Activated CD8-positive, alpha-beta T cell treated with anti-CD3 and anti-CD28 coated beads, Interleukin-2, amount 10 ng/mL, durations not matched to agents 7 days and 5 days (primary cell): ENCODE measurements at places on chromosomes 4 and X. TPM values are rescaled to one million over a fixed set of nuclear protein-coding genes. Genes with fewer than 3 reads are reported as not detected.

ARHGEF38 gene
- total RNA-seq, result not detected

SPIN2A gene
- 0.63 TPM for total RNA-seq

GRCh38 chr4:156558373-156559025 is 413.1 kb downstream of the PDGFC start:
- H3K36me3 ChIP-seq, result no peaks in the 10 kb centered on the region
- no peak overlapping the region for H3K27ac ChIP-seq
- no peaks in the 10 kb centered on the region for H3K4me1 ChIP-seq
- H3K4me3 ChIP-seq, result no peak overlapping the region
- DNase-seq, result no peak

DNA sequence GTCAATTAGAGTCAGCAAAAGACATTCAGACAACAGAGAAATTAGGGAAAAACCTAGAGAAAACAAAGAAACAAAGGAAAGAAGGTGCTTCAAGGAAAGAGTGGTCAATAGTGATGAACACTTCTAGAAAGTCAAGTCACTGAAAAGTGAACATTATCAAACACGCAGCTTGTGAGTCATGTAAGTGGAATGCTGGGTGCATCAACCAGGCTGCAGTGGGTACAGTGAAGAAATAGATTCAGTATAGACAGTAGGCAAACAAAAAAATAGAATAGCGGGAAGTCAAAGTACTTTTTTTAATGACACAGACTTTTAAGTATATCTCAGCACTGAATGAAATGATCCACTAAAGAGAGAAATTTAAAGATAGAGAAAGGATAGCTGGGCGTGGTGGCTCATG is 245.8 kb downstream of the ARHGAP24 start:
- no peaks in the 10 kb centered on the region for H3K36me3 ChIP-seq
- no peak overlapping the region for H3K27ac ChIP-seq
- H3K4me3 ChIP-seq, result no peak overlapping the region
- no peaks in the 10 kb centered on the region for H3K27me3 ChIP-seq
- no peaks in the 10 kb centered on the region for H3K4me1 ChIP-seq

DNA sequence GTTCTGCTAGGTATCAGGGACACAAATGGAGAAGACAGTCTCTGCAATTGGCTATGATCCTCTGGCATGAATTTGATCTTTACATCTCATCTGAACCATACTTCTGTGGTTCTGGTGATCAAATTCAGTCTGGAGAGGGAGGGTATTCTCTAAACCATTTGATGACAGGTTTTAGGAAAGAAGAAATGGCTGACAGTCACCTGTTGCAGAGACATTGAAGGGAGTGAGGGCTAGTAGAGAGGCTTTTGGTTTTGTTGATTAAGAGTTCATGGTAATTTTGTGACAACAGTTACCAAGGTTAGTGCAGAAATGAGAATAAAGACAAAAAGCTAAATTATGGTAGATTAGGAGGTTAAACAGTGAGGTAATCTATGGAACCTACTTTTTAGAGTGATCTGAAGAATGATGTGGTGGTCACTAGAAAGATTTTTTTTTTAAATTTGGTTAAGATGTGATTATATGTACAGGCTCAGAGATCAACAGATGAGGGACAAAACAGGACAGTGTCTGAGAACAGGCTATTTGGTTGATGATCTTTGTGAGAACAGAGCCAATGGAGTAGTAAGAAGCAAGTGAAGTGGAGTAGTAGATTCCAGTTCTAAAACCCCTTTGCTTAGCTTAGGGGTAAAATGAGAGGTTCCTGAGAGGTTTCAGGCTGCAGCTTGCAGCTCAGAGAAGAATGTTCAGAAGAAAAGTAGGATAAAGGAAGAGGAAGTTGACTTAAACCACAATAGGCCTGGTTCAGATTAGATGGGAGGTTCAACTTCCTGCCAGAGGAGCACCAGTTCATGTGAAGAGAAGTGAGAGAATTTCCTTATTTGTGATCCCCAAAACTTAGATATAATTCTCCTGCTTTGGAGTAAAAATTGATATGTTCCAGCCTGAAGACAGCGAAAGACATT is 34.7 kb downstream of the VSIG4 start:
- no peaks in the 10 kb centered on the region for H3K27me3 ChIP-seq
- H3K4me1 ChIP-seq, result peaks cover 75% of the 10 kb centered on the region
- H3K36me3 ChIP-seq, result peaks cover 40% of the 10 kb centered on the region
- peak overlapping the region; percentile 86 for H3K27ac ChIP-seq
- peak overlapping the region; percentile 17 for H3K4me3 ChIP-seq

ITIH6 gene
- not detected for total RNA-seq

DNA sequence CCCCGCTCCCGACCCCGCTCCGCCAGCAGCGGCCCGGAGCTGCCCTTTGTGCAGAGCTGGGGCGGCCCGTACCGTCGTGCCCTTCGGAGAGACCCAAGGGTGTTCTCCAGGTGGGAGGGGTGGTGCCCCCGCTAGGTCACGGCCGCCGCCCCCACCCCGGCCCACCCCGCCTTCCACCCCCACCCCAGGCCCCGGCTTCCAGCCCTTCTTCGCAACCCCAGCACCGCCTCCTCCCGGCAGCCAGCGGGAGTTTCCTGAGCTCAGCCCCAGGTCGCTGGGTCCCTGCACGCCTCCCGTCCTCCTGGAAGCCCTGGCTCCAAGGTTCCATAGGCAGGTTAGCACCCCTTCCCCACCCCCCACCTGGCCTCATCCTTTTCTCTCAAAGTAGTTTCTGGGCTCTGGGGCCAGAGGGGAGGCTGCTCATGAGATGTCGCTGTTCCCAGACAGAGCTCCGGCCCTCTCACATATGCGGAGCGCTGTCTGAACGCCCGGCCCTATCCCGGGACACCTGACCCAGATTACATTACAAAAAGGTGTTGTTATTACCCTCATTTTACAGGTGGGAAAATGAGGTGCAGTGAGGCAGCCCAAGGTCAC is 25.2 kb upstream of the FGFR3 start:
- H3K4me1 ChIP-seq, result peaks cover 2% of the 10 kb centered on the region
- DNase-seq, result no peak
- H3K27ac ChIP-seq, result no peak overlapping the region
- H3K27me3 ChIP-seq, result peaks cover 20% of the 10 kb centered on the region
- H3K36me3 ChIP-seq, result no peaks in the 10 kb centered on the region

GRCh38 chr4:183409483-183409882 is 35.0 kb upstream of the CDKN2AIP start:
- H3K4me1 ChIP-seq, result peaks cover 21% of the 10 kb centered on the region
- DNase-seq, result no peak
- no peak overlapping the region for H3K27ac ChIP-seq

UGT2B17 gene
- total RNA-seq, result not detected

DNA sequence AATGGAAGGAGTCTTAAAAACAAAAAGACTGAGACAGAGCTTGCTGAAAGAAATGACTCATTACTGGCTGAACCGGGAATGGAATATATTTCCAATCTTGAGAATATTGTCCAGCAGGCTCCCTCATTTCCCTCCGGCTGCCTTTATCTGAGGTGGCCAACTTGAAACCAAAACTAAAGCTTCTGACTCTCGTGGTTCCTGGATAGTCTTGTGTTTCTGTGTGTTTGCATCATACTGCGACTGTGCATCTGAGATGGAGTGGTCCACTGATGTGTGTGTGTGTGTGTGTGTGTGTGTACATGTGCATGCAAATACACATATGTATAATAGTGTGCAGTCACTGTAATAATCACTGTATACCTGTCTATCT is 145.6 kb upstream of the SCML1 start:
- no peak overlapping the region for H3K27ac ChIP-seq
- H3K27me3 ChIP-seq, result peaks cover 7% of the 10 kb centered on the region
- peaks cover 9% of the 10 kb centered on the region for H3K4me1 ChIP-seq
- peak; percentile 19 for DNase-seq

GRCh38 chr4:153418121-153418520 is 48.0 kb upstream of the TMEM131L start:
- no peak for DNase-seq
- no peaks in the 10 kb centered on the region for H3K27me3 ChIP-seq
- no peak overlapping the region for H3K4me3 ChIP-seq
- peaks cover 42% of the 10 kb centered on the region for H3K4me1 ChIP-seq

- no peak overlapping the region for H3K27ac ChIP-seq
Observed at GRCh38 chr4:182250446-182250845, 7.2 kb downstream of the TENM3 start.

REPS2 gene
- not detected for total RNA-seq

DNA sequence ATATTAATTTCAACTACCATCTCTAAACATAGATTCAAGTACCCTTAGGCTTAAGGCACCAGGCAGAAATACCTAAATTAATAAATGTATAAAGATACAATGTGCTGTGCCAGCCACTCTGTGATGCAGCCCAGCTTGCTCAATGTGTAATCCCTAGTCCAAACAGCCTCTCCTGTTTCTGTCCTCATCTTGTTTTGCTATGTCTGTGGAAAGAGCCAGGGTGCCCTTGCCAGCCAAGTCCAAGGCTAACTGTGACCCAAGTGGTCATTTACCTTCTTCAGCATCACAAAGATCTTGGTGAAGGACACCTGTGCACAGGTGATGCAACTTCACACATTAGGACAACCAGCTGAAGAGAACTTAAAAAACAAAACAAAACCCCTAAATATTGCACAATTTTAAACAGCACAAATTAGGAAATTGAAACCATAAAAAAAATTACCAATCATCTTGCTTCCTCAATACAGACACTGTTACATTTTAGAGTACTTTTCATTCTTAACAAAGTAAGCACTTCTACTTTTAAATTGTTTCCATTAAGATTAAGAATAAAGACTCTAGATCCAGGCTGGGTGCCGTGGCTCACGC is 89.6 kb downstream of the C4orf51 start:
- H3K27me3 ChIP-seq, result no peaks in the 10 kb centered on the region
- no peak overlapping the region for H3K4me3 ChIP-seq
- H3K36me3 ChIP-seq, result peaks cover 55% of the 10 kb centered on the region
- H3K27ac ChIP-seq, result no peak overlapping the region
- no peak for DNase-seq
- H3K4me1 ChIP-seq, result peaks cover 15% of the 10 kb centered on the region

GPC4 gene
- not detected for total RNA-seq

- H3K27ac ChIP-seq, result peak overlapping the region; percentile 39
- DNase-seq, result no peak
- H3K4me1 ChIP-seq, result peaks cover 22% of the 10 kb centered on the region
Observed at GRCh38 chrX:41862562-41863184, 60.7 kb downstream of the CASK start.

GAGE13 gene
- not detected for total RNA-seq

DNA sequence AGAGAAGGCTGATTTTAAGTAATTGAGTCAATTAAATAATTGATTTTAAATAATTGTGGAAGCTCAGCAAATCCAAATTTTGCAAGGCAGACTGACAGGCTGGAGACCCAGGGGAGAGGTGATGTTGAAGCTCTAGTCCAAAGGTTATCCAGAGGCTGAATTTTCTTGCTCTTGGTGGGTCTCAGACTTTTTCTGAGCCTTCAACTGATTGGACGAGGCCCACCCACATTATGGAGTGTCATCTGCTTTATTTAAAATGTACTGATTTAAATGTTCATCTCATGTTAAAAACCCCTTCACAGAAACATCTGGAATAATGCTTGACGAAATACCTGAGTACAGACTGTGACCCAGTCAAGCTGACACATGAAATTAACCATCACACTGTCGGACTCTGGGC is 11.7 kb upstream of the CYTL1 start:
- no peaks in the 10 kb centered on the region for H3K36me3 ChIP-seq
- H3K27ac ChIP-seq, result no peak overlapping the region
- H3K4me1 ChIP-seq, result peaks cover 9% of the 10 kb centered on the region
- H3K4me3 ChIP-seq, result no peak overlapping the region
- H3K27me3 ChIP-seq, result no peaks in the 10 kb centered on the region

DNA sequence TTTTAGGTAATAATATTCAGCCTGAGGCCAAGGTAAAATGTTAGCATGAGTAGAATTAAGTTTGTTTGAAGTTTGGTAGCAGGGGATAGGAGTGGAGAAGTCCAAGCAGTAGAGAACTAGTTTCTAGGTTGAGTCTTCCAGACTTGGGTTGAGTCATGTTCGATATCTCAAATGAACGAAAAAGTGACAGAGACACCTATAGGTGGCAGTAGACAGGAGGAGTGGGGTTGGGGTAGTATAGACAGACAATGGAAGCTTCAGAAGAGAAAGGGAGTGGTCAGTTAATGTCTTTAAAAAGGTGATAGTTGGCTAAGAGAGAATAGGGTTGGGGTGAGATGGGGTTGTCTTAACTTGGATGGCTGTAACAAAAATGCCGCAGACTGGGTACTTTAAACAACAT is 58.7 kb upstream of the EMCN start:
- no peaks in the 10 kb centered on the region for H3K4me1 ChIP-seq
- no peaks in the 10 kb centered on the region for H3K36me3 ChIP-seq
- H3K27me3 ChIP-seq, result peaks cover 2% of the 10 kb centered on the region
- DNase-seq, result no peak
- no peak overlapping the region for H3K4me3 ChIP-seq
- H3K27ac ChIP-seq, result no peak overlapping the region

DNA sequence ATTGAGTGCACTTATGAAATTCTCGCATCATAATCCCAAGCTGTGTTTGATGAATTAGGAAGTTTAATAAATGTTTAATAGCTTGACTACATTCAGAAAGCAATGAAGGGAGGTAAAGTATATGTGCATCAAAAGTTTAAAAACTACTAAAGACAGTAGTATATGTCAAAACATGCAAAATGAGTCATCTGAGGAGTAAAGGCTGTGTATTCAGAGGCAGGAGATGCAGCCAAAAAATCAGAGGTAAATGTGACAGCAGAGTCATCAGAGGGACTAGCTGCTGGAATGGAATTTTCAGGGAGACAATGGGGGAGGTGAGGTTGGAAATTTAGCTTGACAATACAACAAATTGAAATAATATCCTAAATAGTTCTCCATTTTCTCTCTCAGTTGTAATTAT is 127.0 kb upstream of the FUNDC1 start:
- H3K4me3 ChIP-seq, result no peak overlapping the region
- H3K4me1 ChIP-seq, result no peaks in the 10 kb centered on the region
- H3K27ac ChIP-seq, result no peak overlapping the region
- H3K27me3 ChIP-seq, result no peaks in the 10 kb centered on the region
- no peak for DNase-seq
- no peaks in the 10 kb centered on the region for H3K36me3 ChIP-seq

MAGEC3 gene
- total RNA-seq, result not detected

- no peaks in the 10 kb centered on the region for H3K4me1 ChIP-seq
- DNase-seq, result no peak
- H3K27ac ChIP-seq, result no peak overlapping the region
- H3K4me3 ChIP-seq, result no peak overlapping the region
Observed at GRCh38 chr4:74789518-74789917, 4.8 kb downstream of the BTC start.

BGN gene
- total RNA-seq, result not detected

- no peak for DNase-seq
- H3K4me3 ChIP-seq, result no peak overlapping the region
- no peaks in the 10 kb centered on the region for H3K27me3 ChIP-seq
Observed at GRCh38 chr4:85818700-85819099, 343.8 kb downstream of the ARHGAP24 start.

MXRA5 gene
- not detected for total RNA-seq

- no peaks in the 10 kb centered on the region for H3K36me3 ChIP-seq
- no peaks in the 10 kb centered on the region for H3K4me1 ChIP-seq
- no peaks in the 10 kb centered on the region for H3K27me3 ChIP-seq
- H3K27ac ChIP-seq, result no peak overlapping the region
- no peak for DNase-seq
Observed at GRCh38 chr4:2067446-2068197, 8.5 kb downstream of the NAT8L start.

STARD8 gene
- total RNA-seq, result 0.55 TPM

GRCh38 chrX:29090811-29091210 is 503.6 kb downstream of the IL1RAPL1 start:
- no peaks in the 10 kb centered on the region for H3K27me3 ChIP-seq
- no peaks in the 10 kb centered on the region for H3K36me3 ChIP-seq
- no peak overlapping the region for H3K27ac ChIP-seq
